ENCODE measurements at places on chromosomes 1 and 21.

GRCh38 chr1:975896-976683 lies 5.8 kb downstream of the PERM1 start:
- DNase-seq = peak; percentile 73

DNA sequence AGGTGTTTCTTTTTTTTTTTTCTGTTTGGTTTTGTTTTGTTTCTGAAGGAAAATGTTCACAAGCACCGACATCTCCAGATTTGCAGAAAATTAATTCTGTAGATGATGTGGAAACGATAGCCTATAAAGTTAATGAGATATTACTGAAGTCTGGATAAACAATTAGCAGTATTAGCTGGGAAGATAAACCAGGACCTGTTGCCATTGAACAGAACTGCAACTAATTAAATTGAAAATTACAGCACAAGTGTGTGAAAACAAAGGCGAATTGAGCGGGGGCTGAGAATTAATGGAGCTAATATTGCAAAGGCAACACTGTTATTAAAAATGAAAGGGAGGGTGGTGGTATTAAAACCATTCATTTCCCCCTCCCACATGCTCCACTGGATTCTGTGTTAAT lies 107.5 kb upstream of the AJAP1 start:
- no peak for DNase-seq

- DNase-seq = peak; percentile 42
These were observed 46.7 kb downstream of the VANGL2 start for GRCh38 chr1:160446945-160447600.

DNA sequence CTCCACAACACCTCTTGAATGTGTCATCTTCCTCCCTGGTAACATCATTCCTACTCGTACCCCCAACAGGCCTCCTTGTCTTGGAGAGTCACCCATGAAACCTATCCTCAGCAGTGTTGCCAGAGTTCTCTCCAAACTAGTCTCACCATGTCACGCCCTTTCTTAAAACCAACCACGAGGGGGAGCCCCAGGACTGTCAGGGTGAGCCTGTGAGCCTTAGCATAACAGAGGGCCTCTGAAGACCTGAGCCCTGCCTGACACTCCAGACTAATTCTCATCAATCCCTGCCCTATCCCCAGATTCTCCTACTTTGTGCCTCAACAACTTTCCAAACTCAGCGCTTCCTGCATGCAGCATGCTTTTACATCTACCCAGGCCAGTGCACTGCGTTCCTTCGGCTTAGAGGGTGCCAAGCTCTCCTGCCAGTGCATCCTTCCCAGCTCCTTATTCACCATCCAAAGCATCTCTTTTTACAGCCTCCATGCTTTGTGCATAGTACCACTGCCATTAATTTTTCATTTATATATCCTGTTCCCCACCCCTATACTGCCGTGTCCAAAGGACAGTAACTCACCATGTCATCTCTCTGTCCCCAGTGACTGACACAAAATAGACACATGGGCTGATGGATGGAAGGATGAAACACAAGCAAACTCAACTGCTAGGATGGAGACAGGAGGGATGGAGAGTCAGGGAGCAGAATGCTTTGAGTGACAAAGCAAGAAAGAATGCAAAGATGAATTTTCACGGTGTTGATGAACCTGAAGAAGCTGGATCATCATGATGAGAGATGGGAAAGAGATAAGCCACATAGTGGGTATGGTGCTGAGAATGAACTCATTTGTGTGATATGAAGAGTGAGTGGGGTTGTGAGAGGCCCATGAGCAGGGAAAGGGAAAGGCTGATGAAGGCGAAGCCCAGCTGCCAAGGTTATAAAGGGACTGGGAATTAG lies 34.0 kb downstream of the ZNF697 start:
- DNase-seq = peak; percentile 92

DNA sequence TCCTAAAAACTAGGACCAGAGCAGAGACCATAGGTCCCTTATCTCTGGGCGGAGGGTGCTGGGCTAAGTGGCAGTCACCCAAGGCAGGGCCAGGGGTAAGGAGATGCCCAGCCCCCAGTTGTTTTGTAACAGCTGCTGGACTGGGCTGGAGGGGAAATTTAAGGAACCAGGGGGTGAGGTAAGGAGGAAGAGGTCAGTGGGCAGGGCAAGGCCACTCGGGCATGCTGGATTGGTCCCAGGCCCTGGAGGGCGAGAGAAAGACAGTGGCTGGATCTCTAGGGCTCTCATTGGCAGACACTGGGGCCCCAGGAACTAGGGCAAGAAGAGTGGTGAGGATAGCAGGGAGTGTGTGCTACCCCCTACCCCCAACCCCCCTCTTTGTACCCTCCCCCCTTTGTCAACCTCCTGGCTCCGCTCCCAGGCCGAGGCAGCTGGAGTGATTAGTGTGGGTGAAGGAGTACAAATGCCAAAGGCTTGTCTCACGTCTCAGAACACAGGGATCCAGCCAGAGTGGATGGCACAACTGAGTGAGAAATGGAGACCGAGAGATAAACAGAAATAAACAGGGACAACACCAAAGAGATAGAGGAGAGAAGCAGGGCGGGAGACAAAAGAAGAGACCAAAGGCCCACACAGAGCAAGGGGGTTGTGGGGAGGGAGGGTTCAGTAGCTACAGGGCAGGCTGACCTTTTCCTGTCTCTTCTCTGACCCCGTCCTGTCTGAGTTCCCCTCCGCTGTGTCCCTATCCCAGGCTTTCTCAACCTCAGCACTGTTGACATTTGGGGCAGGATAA lies 20.5 kb upstream of the THRAP3 start:
- DNase-seq = peak; percentile 54

DNA sequence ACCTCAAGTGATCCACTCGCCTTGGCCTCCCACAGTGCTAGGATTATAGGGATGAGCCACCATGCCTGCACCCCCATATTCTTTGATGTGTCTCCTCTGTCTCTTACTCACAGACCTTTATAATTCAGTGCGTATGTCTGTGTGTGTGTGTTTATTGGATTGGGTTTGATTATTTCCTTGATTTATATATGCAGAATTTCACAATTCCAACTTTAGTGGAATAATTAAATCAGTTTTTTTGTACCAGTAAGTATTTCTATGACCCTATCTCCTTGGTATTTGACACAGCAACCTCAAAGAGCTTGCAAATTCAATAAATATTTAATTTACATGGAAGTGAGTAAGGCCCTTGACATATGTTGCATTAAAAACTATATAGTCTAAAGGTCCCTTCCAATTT lies 333.9 kb upstream of the ADAMTS5 start:
- no peak for DNase-seq

DNA sequence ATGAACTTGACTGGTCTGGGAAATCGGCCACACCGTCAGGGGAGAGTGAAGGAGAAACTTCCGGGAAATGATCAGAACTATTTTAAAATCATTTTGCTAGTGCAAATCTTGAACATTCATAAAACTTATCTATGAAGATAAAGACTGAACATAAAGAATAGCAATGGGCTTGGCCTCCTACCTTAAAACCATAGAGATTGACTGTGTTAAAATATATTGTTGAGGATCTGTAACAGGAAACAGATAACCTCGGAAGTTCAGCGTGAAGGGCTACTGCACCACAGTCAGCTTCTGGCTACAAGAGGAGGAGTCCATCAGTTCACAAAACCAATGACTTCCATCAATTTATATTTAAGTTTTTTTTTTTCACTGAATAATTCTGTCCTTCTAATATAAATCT lies 127.3 kb downstream of the RGS7 start:
- DNase-seq = no peak

DNA sequence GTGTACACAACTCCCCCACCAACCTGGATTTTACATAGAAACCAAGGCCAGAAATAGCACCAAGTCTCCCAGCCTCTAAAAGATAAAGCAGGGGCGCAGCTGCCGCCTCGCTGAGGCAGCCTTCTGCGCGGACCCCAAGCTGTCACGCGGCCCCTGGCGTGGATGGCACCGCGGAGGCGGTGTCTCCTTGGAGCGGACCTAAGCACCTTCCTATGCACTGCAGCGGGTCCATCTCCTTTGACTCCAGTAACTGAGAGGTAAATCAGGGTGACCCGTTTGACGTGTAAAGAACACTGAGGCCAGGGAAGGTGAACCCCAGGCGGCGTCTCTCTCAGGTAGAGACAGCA lies 17.0 kb downstream of the ZNF697 start:
- peak; percentile 25 for DNase-seq

- DNase-seq = no peak
These were observed 74.2 kb downstream of the ATF6 start for GRCh38 chr1:161840363-161840762.

- DNase-seq = no peak
These were observed 35.1 kb downstream of the RABGAP1L start for GRCh38 chr1:174194461-174194860.

DNA sequence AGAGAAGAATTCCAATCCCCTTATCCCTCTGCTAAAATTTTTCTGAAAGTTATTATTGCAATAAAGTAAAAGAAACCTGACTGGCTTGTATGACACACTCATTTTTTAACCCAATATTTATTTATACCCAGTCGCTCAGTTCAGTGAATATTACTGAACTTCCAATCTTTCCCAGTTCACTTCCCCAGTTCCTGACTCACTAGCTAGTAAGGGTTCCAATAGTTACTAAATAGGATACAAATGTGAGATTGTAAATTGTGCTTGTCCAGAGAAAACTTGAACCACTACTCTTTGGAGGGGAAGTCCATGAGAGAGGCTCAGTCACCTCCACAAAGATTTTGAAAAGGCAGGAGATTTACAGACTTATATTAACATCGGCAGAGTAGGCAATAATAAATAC lies 31.4 kb downstream of the PRDX6 start:
- DNase-seq = no peak

- DNase-seq = no peak
These were observed 77.6 kb upstream of the VANGL1 start for GRCh38 chr1:115564201-115564600.

GRCh38 chr1:27660300-27660835 lies 11.6 kb downstream of the IFI6 start:
- no peak for DNase-seq

DNA sequence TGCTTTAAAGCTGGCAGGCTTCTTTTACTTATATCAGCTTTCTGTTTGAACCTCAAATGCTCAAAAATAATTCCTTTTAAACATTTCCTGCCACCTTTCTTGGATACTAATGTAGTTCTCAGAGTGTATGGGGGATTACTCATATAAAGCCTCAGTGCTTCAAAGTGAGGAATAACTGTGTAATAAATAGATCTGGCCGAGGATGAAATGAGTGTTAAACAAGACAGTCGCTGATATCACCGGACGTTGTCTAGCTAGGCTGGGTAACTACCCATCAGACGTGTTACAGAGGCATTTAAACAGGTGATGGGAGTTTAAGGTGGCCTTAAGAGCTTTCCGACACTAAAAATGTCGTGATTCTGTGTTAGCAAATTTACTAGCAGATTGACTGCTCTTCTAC lies 53.1 kb downstream of the VANGL2 start:
- no peak for DNase-seq

- DNase-seq = no peak
These were observed 71.9 kb downstream of the DTL start for GRCh38 chr1:212107481-212107880.

DNA sequence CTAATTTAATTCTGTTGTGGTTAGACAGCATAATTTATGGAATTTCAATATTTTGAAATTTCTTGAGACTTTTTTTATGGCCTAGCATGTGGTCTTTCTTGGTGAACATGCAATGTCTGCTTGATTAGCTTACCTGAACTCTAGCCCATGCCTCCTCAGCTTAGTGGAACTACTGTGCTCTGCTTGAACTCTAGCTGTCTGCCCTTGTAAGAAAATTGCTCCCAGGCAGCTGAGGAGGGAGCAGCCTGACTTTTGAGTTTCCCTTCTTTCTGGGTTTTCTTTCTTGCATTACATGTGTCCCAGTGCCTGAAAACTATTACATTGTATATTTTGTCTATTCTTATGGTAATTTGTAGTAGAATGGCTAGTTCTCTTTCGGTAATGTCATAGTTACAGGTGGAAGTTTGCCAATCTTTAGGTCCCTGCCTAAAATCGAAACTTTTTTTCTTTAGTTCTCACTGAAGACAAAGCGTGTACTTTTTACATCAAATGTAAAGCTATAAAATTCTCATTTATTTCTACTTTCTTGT lies 105.3 kb downstream of the MAST2 start:
- no peak for DNase-seq

GRCh38 chr1:79614762-79615161 lies 608.2 kb upstream of the ADGRL4 start:
- DNase-seq = no peak

DNA sequence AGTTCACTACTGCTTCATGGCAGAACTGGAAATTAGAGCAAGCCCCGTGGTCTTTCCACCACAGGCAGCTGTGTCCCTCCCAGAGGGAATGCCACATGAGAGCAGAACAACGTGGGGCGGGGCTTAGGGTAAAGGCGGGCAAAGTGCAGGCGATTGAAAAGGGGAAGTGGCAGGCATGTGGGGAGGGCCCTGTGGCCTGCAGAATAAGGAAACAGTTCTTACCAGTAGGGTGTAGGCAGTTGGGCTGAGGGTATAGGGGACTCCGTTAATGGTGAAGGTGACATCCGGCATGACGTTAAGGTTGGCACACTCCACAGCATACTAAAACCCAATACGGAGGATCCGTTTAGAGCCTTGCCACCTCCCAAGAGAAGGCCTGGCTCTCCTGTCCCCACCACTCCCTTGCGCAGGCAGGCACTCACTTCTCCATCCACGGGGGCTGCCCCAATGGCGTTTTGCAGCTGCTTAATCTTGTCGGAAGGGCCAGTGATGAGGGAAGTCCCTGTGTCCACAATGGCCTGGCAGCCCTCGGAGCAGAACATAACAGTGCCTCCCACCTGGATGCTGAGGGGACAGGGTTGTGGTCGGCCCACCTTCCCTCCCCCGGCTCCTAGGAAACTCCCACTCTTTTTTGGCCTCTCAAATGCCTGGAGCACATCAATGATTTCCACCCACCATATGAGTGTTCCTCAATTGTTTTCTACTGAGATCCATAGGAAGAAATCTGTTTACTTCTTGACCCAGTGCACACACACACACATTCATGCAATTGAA lies 9.1 kb upstream of the RAB7B start:
- DNase-seq = peak; percentile 95

GRCh38 chr1:24373044-24373443 lies 40.5 kb downstream of the STPG1 start:
- no peak for DNase-seq

- no peak for DNase-seq
These were observed 77.1 kb downstream of the ZNF281 start for GRCh38 chr1:200332716-200333115.

GRCh38 chr21:44618909-44619308 lies 7.0 kb downstream of the KRTAP10-8 start:
- DNase-seq = no peak

DNA sequence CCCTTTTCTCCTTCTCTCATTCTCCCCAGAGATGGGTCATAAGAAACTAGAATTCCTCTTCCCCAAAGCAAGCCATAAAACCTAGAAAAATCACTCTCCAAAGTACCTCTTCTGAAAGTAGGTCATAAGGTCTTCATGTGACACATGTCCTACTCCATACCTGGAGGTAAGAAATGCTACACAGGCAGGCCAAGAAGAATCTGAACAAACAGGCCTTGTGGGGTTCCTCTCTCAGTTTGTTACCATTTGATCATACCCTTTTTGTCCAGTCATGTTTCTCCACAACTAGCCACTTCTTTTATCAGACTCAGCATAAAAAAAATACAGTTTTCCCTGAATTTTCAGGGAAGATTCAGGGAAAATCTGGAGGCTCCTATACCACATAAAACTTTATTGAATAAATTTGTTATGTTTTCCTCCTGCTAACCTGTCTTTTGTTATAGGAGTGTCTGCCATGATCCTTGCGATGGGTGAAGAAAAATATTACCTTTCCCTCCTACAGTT lies 134.4 kb upstream of the LMO4 start:
- no peak for DNase-seq

Measured in hematopoietic multipotent progenitor cell treated with erythropoietin and hydrocortisone succinate and interleukin-3 and kit ligand, for 6 days (in vitro differentiated cells).